ENCODE measurements at places on chromosomes 12 and 14.

GRCh38 chr12:65389436-65389835 lies 111.0 kb downstream of the MSRB3 start:
- DNase-seq = no peak

DNA sequence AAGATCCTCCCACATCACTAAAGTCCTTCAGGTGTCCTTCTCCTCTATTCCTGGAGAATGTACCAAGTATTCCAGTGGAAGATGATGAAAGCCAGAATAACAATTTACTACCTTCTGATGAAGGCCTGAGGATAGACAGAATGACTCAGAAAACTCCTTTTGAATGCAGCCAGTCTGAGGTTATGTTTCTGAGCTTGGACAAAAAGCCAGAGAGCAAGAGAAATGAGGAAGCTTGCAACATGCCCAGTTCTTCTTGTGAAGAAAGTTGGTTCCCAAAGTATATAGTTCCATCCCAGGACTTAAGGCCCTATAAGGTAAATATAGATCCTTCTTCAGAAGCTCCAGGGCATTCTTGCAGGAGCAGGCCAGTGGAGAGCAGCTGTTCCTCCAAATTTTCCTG lies 54.6 kb upstream of the HELB start:
- no peak for DNase-seq

DNA sequence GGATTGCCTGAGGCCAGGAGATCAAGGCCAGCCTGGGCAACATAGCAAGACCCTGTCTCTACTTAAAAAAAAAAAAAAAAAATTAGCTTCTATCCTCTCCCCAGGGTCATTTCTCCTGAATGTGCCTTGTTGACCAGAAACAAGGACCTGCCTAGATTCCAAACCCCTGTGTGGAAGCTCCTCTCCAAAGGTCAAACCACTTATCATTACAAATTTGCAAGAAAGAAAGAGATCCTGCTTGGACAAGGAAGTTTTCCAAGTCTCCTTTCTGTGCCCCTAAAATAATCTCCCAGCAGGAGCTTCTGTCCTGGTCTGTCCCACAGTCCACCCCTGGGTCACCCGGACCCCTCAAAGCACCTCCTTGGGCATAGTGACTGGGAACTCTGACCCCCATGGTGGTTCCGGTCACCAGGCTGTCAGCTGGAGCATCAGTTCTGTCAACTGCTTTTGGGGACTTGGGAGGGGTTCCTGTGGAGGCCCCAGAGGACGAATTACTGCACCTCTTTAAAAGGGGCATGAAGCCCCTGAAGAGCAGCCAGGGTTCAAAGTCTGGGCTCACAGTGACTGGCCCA lies 38.4 kb downstream of the ACTN1 start:
- no peak for DNase-seq

GRCh38 chr12:115481141-115481540 lies 796.4 kb downstream of the MED13L start:
- DNase-seq = no peak

DNA sequence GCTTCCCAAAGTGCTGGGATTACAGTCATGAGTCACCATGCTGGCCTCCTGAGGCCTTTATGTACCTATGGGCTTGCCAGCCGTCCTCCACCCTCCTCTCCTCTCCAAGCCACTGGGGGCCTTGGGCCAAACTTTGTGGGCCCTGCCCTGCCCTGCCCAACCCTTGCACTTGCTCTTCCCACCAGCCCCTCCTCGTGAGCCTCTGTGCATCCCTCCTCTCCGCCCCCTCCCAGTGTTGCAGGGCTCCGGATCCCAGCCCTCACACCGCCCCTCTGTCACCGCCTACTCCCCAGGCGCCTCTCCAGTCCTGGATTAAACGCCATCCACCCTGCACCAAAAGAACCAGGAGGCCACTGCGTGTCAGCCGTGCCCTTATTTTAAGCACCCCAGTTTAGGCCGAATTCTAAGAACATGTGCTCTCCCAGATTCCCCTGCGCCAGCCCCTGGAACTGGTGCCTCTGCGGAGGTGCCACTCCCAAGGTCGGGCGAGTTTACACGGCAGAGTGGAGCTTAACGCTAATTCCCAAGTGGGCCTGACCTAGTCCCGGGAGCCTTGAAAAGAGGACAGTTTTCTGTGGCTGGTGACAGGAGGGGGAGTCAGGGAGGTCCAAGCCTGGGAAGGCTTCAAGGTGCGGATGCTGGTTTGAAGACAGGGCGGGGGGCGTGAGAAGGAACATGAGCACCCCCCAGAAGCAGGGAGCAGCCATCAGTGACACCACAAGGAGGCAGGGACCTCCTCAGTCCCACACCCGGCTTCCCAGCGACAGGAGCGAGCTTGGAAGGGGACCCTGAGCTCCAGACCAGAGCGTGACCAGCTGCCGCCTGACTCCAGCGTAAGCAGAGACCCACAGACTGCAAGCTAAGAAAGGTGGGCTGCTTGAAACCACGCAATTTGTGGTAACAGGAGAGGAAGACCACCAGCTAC lies 21.2 kb upstream of the CDCA4 start:
- DNase-seq = no peak
